ENCODE measurements at places on chromosomes 6 and 20.

DNA sequence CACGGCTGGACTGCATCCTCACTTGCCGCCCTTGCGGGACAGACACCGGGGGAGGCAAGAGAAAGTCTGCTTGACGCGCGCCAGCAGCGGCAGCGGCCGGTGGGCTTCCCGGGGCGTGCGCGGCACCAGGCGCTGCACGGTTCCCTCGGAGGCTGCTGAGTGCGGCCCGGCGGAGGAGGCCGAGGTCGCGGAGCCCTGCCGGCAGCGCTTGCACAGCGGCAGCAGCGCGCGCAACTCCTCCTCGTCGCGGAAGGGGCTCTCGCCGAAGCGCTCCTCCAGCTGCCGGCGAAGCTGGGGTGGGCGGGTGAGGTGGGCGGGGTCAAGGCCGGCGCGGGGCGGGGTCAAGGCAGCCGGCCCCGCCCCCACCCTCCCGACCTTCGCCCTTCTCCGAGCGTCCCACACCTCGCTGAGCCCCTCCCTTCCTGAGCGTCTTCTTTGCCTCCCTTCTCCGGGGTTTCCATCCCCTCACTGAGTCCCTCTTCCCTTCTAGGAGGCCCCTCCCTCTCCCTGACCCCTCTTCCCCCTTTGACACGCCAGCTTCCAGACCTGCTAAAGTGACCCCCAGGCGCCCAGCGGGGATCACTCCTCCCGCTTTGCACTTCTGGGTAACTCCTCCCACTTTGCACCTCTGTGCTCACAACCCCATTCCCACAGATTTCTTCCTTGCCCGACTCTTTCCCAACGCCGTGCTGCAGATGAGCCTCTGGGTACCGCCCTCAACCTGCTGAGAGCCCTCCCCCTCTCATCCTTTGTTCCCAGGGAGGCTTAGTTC, 8.8 kb downstream of the DUSP15 start:
- DNase-seq: no peak

GRCh38 chr6:12379181-12379580, 89.0 kb downstream of the EDN1 start:
- DNase-seq: no peak

GRCh38 chr6:165782134-165782533, 119.1 kb upstream of the PDE10A start:
- no peak for DNase-seq

GRCh38 chr6:135938576-135939207, 87.2 kb downstream of the PDE7B start:
- no peak for DNase-seq

DNA sequence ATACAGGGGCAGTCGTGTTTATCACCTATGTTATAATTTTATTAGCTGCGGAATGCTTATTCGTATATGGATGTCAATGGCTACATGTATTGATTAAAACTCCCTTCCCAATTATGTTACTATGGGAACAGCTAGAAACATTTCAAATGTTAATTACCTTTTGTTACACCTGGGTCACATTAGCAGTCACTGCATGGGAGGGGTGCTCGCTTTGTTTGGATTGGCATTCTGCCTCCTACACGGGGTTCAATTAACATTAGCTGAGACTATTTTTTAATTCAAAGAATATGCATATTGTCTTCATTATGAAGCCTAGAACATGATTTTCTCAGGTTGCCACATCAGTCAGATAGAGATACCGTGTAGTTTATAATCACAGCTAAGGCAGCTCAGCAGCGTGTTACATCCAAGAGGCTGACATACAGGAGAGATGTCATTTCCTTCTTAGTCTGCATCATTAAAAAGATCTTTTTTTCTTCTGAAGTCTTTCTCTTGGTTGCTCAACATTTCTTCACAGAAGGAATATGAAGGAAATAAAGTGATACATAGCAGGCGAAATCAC, 76.2 kb upstream of the RPS6KA2 start:
- no peak for DNase-seq

DNA sequence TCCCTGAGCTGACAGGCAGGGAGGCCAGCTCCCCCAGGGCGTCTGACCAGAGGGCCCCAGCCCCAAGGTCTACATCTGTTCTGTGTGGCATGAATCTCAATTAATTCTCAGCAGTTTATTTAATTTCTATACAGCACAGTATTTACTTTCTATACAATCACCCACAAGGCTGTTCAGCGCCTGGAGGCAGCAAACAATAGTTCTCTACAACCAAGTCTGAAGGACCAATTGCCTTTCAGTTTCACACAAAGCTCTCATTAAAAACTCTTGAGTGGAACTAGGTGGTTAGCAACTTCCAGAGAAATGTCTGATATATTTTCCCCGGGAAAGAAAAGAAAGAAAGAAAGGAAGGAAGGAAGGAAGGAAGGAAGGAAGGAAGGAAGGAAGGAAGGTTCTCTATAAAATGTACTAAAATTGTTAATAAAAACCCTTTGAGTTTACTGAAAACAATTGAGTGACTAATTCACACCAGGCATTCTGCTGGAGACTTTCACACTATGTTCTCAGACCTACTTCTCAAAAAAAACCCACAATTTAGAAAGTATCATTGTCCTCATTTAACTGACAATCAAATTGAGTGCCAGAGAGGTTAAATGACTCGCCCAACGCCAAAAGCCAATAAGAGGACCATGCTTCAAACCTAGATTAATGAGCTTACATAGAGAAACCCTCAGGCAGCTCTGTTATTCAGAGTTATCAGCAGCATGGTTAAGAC, 62.5 kb downstream of the METTL24 start:
- DNase-seq: peak; percentile 100

All from SK-N-MC (cell line).